NCI-H2081 (cell line): ENCODE measurements at places on chromosomes 7 and 10.

- no peak for DNase-seq
These were observed 183.4 kb downstream of the SORCS3 start for GRCh38 chr10:104824380-104825006.

- DNase-seq, result no peak
These were observed 9.7 kb downstream of the CFAP46 start for GRCh38 chr10:132932461-132933307.

DNA sequence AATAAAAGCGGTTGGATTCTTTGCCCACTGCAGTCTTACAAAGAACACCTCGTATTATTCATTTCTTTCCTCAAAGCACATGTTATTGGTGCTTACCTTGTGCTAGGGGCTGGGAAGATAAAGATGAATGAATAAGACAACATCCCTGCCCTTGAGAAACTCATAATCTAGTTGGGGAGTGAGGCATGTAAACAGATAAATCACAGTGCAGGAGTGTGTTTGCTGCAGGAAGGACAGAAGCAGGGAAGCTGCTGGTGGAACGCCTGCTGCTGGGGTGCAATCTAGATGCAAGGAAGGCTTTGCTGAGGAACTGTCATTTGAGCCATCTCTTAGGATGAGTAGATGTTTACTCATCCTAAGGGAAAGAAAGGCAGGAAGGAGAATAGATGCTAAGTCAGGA, 135.6 kb downstream of the TMEM178B start:
- no peak for DNase-seq

DNA sequence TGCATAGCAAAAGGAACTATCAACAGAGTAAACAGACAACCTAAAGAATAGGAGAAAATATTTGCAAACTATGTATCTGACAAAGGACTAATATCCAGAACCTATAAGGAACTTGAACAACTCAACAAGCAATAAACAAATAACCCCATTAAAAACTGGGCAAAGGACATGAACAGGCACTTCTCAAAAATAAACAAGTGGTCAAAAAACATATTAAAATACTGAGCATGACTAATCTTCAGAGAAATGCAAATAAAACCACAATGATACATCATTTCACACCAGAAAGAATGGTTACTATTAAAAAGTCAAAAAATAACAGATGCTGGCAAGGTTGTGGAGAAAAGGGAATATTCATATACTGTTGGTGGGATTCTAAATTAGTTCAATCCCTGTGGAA, 17.1 kb downstream of the MAGI2 start:
- DNase-seq, result no peak

DNA sequence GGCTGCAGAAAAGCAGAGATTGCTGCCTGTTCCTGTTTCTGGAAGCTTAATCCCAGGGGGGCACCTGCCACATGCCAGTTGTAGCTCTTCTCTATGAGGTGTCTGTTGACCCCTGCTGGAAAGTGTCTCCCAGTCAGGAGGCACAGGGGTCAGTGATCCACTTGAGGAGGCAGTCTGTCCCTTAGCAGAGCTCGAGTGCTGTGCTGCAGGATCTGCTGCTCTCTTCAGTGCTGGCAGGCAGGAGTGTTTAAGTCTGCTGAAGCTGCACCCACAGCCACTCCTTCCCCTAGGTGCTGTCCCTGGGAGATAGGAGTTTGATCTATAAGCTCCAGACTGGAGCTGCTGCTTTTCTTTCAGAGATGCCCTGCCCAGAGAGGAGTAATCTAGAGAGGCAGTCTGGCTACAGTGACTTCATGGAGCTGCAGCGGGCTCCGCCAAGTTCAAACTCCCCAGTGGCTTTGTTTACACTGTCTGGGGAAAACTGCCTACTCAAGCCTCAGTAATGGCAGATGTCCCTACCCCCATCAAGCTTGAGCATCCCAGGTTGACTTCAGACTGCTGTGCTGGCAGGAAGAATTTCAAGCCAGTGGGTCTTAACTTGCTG, 57.6 kb upstream of the CROT start:
- no peak for DNase-seq

GRCh38 chr7:132118641-132119040, 457.6 kb downstream of the PLXNA4 start:
- no peak for DNase-seq

DNA sequence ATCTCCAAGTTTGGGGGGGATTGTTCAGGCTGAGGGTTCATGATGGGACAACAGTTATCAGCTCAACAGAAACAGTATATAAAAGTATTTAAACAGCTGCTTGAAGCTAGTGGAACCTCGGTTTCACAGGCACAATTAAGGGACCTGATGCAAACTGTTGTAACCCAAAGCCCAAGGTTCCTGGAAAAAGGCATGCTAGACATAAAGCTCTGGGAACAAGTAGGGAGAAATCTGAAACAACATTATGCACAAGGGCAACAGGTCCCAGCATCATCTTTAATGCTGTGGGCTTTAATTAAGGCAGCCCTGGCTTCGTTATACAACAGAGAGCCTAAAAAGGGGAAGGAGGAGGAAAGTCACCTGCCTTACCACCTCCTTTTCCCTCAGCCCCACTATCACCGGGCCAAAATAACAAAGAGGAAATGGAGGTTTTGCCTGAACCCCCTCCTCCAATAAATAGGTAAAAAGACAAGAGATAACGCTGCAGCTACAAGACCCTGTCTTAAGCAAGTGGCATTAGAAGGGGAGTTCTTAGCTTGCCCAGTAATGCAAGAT, 83.2 kb upstream of the GPR22 start:
- no peak for DNase-seq

DNA sequence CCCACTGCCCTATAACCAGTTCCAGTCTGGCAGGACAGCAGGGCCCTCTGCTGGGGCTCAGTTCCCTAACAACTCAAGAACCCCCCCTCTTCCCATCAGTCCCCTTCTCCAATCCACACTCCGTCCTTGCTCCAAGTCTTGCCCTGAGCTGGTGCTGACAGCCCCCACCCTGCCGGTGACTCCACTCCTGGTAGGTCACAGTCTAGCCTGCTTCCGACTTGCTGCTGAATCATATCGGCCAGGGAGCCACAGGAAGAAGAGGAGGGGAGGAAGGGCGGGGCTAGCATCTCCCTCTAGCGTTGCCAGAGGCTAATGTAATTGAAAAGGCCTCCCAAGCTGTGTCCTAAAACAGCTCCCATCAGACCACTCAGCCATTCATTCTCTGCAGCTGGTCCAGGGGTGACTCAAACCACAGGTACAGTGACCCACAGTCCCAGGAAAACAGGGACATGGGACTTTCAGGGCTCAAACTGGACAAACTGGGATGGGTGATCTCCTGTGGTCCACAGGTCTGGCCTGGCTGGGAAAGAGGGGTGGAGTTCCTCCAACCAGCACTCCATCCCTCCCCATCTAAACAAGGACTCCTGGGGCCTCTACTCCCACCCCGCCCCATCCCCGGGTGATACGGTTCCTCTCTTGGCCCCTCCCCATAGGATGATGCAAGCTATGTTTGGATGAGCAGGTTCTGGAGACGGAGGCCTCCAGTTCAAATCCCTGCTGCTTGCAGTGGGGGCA, 158.8 kb downstream of the SH3PXD2A start:
- no peak for DNase-seq

DNA sequence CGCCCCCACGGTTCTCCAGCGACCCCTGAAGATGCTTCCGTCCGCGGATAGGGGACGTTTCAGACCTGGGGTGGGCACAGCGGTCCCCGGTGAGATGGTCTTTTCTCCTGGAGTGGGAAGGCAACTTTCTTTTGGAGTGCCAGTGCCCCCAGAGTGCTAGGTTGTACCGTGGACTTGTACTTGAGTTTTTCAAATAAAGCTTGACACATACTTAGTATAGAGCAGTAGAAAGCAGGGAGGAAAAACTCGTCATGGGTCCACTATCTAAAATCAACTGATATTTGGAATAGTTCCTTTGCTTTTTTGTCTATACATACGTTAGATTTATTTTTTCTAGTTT, 28.4 kb downstream of the RBM20 start:
- no peak for DNase-seq
